Panc1 (cell line): ENCODE measurements at places on chromosomes 13 and 19. TPM values are rescaled to one million over a fixed set of nuclear protein-coding genes. Genes with fewer than 3 reads are reported as not detected.

- no peak for DNase-seq
- no peaks in the 10 kb centered on the region for H3K36me3 ChIP-seq
- no peaks in the 10 kb centered on the region for H3K27me3 ChIP-seq
- no peak overlapping the region for H3K27ac ChIP-seq
Measured at GRCh38 chr19:30467239-30467638, 95.1 kb downstream of the ZNF536 start.

DNA sequence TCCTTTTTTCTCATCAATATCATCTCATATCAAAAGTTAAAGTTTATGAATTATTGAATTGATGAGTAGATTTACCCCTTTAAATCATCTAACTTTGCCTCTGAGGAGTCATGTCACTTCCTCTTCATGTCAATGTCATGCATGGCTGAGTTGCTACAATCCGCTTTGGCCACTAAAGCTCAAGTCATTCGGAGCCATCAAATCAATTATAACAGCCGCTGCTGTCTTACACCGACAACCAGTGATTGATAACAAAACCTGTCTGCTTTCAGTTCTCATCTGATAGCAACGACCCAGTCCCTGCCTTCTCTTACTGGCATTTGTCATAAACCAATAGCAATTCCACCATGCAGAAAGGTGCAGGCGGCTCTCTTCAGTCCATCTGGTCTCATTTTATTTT is 429.3 kb downstream of the DIAPH3 start:
- DNase-seq, result no peak
- no peak overlapping the region for H3K27ac ChIP-seq
- H3K4me1 ChIP-seq, result no peaks in the 10 kb centered on the region
- H3K4me3 ChIP-seq, result no peak overlapping the region
- no peaks in the 10 kb centered on the region for H3K36me3 ChIP-seq

DNA sequence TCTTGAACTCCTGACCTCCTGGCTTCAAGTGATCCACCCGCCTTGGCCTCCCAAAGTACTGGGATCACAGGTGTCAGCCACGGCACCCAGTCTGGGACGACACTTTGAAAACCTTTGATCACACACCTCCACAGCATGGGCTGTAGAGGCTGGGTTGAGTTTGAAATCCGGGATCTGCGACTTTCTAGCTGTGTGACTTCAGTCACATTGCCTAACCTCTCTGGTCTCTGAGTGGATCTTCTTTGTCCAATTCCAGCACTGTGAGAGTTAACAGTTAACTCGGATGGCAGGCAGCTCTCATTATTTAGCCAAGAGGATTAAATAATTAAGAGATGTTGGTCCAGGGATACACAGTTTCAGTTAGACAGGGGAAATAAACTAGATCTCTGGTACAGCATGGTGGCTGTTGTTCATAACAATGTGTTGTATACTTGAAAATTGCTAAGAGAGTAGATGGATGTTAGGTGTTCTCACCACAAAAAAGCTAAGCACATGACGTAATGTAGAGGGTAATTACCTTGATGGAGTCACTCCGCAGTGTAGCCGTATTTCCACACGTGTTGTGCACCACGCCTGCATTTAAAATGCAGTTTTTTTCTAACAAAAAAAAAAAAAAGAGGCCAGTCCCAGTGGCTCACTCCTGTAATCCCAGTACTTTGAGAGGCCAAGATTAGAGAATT is 1.9 kb downstream of the GALP start:
- no peak overlapping the region for H3K27ac ChIP-seq
- H3K36me3 ChIP-seq, result no peaks in the 10 kb centered on the region

DNA sequence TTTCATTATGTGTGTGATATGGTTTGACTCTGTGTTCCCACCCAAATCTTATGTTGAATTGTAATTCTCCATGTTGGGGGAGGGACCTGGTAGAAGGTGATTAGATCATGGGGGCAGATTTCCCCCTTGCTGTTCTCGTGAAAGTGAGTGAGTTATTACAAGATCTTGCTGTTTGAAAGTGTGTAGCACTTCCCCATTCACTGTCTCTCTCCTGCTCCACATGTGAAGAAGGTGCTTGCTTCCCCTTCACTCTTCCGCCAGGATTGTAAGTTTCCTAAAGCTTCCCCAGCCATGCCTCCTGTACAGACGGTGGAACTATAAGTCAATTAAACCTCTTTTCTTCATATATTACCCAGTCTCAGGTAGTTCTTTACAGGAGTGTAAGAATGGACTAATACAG is 54.3 kb upstream of the SERTM1 start:
- H3K27me3 ChIP-seq, result no peaks in the 10 kb centered on the region
- H3K4me1 ChIP-seq, result no peaks in the 10 kb centered on the region
- no peak overlapping the region for H3K27ac ChIP-seq
- no peaks in the 10 kb centered on the region for H3K36me3 ChIP-seq
- no peak overlapping the region for H3K4me3 ChIP-seq

- H3K4me3 ChIP-seq, result peak overlapping the region; percentile 79
- H3K27me3 ChIP-seq, result no peaks in the 10 kb centered on the region
- H3K27ac ChIP-seq, result peak overlapping the region; percentile 91
- H3K36me3 ChIP-seq, result no peaks in the 10 kb centered on the region
- no peak for DNase-seq
- peaks cover 21% of the 10 kb centered on the region for H3K4me1 ChIP-seq
Measured at GRCh38 chr13:52449331-52450011, 963 bp downstream of the VPS36 start.

DNA sequence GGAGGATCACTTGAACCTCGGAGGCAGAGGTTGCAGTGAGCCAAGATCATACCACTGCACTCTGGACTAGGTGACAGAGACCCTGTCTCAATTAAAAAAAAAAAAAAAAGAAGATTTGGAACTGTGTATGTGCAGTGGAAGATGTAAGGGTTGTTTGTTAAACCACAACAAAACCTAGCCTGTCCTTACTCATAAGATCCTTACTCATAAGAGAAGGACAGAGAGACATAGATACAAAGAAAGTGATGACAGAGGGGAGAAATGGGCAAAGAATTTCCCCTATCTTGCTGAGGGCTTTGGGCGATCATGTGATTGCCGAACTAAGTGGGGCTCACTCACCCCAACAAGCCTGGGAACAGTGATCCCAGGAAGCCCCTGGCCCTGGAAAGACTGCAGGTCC is 7.9 kb downstream of the ITPKC start:
- no peak for DNase-seq
- H3K4me3 ChIP-seq, result no peak overlapping the region
- H3K4me1 ChIP-seq, result no peaks in the 10 kb centered on the region
- no peaks in the 10 kb centered on the region for H3K27me3 ChIP-seq
- H3K36me3 ChIP-seq, result no peaks in the 10 kb centered on the region

DNA sequence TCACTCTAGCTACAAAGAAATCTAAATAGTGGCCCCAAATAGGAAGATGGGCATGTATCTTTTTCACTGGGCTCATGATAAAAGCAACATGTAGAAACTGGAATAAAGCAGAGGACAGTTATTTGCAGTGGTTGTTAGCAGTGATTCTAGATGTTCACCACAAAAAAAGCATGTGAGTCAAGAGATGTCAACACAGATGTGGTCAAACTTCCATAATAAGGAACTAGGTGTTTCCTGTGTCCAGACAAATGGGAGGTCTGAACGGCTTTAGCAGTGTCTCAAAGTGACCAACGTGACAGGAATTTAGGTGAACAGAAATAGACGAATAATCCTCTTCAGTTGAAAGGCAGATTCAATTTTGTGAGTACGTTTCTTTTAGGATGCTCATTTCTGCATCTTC is 162.7 kb downstream of the TBC1D4 start:
- H3K4me1 ChIP-seq, result no peaks in the 10 kb centered on the region
- no peak overlapping the region for H3K27ac ChIP-seq
- no peaks in the 10 kb centered on the region for H3K36me3 ChIP-seq
- H3K27me3 ChIP-seq, result no peaks in the 10 kb centered on the region
- H3K4me3 ChIP-seq, result no peak overlapping the region
- DNase-seq, result no peak

DNA sequence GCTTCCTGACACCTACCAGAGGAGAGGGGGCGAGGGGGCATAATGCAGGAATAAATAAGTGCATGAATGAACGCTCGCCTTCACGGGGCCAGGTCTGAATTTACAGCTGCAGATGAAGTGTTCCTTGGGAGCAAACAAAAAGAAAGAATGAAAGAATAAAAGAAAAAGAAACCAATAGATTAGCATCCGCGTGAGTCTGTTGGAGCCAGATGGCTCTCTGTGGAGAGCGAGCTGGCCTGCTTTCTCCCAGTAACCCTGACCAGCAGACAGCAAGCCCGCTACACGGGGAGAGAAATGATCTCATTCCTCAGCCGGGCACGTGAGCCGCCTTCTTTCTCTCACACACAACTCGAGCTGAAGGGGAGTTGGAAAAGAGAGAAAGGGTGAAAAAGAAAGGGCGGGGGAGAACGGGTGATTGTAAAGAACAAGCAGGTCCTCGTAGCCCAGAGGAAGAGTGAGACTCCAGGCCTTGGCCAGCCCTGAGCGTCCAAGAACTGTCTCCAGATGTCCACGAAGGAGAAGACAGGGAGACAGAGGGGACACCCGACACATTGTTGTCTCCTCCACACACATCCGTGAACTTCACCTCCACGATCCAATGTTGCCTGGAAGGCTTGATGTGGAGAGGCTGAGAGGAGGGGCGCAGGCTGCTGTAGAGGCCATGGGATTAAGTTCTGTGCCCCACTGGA is 81.4 kb downstream of the RNASEH2B start:
- no peak overlapping the region for H3K4me3 ChIP-seq
- no peaks in the 10 kb centered on the region for H3K36me3 ChIP-seq
- H3K27ac ChIP-seq, result no peak overlapping the region
- no peak for DNase-seq
- H3K27me3 ChIP-seq, result no peaks in the 10 kb centered on the region

- no peaks in the 10 kb centered on the region for H3K27me3 ChIP-seq
- H3K4me3 ChIP-seq, result no peak overlapping the region
- peaks cover 4% of the 10 kb centered on the region; the same call in 1 of the 2 replicates for H3K36me3 ChIP-seq
- H3K27ac ChIP-seq, result no peak overlapping the region
- no peaks in the 10 kb centered on the region for H3K4me1 ChIP-seq
- DNase-seq, result no peak
Measured at GRCh38 chr19:48999481-49000325, 6.0 kb downstream of the RUVBL2 start.

- no peak overlapping the region for H3K27ac ChIP-seq
- no peaks in the 10 kb centered on the region for H3K36me3 ChIP-seq
- no peaks in the 10 kb centered on the region for H3K4me1 ChIP-seq
- H3K4me3 ChIP-seq, result no peak overlapping the region
Measured at GRCh38 chr13:72255908-72256307, 388.9 kb upstream of the DACH1 start.

- no peaks in the 10 kb centered on the region for H3K27me3 ChIP-seq
- H3K27ac ChIP-seq, result no peak overlapping the region
- no peaks in the 10 kb centered on the region for H3K4me1 ChIP-seq
- no peak overlapping the region for H3K4me3 ChIP-seq
- no peak for DNase-seq
Measured at GRCh38 chr13:105915146-105915850, 620.2 kb downstream of the EFNB2 start.

- H3K27me3 ChIP-seq, result no peaks in the 10 kb centered on the region
- DNase-seq, result no peak
- H3K4me1 ChIP-seq, result no peaks in the 10 kb centered on the region
- no peak overlapping the region for H3K4me3 ChIP-seq
Measured at GRCh38 chr13:35882722-35883497, 248.3 kb downstream of the DCLK1 start.

DNA sequence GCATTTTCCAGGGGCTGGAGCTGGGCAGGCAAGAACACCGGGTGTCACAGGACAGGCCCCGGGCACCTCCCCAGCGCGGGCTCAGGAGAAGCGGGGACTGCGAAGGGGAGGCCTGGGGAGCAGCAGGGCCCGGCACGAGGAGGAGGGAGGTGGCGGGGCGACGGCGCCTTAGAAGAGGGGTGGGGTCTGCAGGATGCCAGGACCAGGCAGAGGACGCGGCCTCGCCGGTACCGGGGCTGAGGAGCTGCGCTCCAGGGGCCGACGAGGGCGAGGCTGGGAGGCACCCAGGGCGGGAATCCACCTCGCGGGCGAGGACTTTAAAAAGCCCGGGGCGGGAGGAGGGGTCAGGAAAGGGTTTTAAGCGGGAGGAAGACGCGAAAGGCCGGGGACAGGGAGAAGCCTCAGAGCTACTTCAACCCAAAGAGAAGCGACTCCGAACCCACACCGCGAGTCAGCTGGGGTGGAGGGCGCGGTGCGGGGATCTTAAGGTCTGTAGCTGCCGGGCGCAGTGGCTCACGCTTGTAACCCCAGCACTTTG is 665 bp downstream of the ZNF347 start:
- peaks cover 5% of the 10 kb centered on the region; the same call in 1 of the 2 replicates for H3K4me1 ChIP-seq
- DNase-seq, result no peak
- peak overlapping the region; percentile 52 for H3K4me3 ChIP-seq
- H3K27ac ChIP-seq, result peak overlapping the region; percentile 75

DNA sequence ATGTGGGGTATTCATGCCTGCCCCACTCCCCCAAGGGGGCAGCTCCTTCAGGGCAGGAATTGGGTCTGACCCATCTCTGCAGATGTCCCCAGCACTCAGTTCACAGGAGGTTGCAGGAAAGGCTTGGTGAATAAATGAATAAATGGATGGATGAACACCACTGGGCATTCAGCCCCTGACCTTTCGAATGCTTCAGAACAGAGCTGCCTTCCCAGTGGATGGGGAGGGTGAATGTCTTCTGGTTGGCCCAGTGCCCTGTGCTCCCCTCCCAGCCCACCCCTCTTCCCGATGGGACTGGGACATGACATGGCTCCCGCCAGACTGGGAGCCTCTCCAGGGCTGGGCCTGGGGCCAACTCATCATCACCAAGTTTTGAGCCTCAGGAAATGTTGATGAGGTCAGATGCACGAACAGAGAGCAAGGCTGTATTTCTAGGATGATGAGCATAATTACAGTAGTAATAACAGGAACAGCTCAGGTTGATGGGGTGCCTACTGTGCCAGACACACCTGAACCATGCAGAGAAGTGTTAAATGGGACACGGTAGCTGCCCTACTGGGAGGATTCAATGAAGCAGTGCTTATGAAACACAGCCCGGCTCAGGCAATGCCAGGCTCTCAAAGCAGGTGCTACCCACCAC is 25.7 kb downstream of the VRK3 start:
- H3K4me3 ChIP-seq, result no peak overlapping the region
- H3K27ac ChIP-seq, result no peak overlapping the region
- no peaks in the 10 kb centered on the region for H3K4me1 ChIP-seq
- no peaks in the 10 kb centered on the region for H3K27me3 ChIP-seq
- no peaks in the 10 kb centered on the region; the same call in 1 of the 2 replicates for H3K36me3 ChIP-seq
- no peak for DNase-seq

- no peak overlapping the region for H3K27ac ChIP-seq
- no peaks in the 10 kb centered on the region; the same call in 1 of the 2 replicates for H3K36me3 ChIP-seq
- no peaks in the 10 kb centered on the region for H3K27me3 ChIP-seq
- no peak for DNase-seq
- H3K4me1 ChIP-seq, result no peaks in the 10 kb centered on the region
Measured at GRCh38 chr19:44196772-44197171, 15.6 kb upstream of the ZNF227 start.

HIPK4 gene
- total RNA-seq, result 0.13 TPM

BRME1 gene
- 6.5 TPM for total RNA-seq

C19orf33 gene
- total RNA-seq, result 201 TPM

PSG6 gene
- not detected for total RNA-seq

KLK15 gene
- total RNA-seq, result not detected

ZNF527 gene
- total RNA-seq, result 8.9 TPM

DAND5 gene
- total RNA-seq, result 0.54 TPM

UNC13A gene
- 0.46 TPM for total RNA-seq

NTN5 gene
- 0.23 TPM for total RNA-seq

DCLK1 gene
- total RNA-seq, result not detected

ZNF878 gene
- 2.1 TPM for total RNA-seq
